ENCODE measurements at places on chromosomes 3 and 15.

GRCh38 chr3:137039570-137039969 lies 81.8 kb downstream of the IL20RB start:
- DNase-seq = no peak

DNA sequence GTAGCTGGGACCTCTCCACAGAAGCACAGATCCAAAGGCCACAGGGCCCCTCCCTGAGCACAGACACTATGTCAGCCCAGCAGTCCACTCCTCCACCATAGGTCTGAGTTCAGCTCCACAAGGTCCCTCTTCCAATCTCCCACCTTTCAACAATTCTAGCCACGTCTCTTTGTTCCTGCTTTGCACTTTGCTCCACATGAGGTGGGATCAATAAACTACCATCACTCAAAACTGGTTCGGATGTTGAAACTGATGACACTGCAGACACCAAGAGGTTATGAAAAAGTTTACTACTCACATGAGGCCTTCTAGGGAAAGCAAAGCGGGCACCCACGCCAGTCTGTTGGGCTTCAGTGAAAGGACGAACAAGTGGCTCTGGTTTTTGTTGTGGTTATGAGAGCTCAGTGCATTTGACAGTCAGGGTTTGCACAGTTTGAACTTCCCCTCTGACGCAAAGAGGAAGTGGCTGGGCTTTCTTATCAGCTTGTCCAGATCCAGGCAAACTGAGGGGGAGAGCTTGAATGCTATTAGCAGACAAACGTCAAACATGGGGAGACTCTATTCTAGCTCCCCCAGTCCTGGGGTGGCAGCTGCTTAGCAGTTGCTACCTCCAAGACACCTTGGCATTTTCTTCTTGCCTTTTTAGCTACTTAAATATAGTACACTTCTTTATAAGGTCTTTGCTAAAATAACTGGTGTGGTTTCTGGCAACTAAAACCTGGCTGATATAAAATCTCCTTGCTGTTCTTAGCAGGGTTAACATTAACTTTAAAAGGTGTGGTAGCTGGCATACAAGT lies 37.8 kb downstream of the ZNF445 start:
- no peak for DNase-seq

DNA sequence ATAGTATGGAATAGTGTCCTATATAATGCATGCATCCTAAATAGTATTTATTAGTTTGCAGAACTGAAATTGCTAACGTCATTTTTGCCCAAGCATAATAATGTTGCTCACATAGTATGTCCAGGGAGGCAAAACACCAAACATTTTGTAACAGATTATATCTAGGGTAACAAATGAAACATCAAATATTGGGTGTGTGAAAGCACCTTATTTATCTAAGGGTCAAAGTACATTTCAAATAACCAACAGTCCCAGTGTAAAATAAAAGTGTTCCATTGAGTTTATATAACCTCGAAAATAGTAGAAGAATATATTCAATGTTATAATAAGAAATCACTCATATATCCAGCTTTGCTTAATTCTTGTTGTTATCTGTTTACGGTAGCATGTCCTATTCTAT lies 363.1 kb downstream of the CADM2 start:
- DNase-seq = no peak

GRCh38 chr3:23872330-23872729 lies 44.5 kb downstream of the NKIRAS1 start:
- DNase-seq = no peak

DNA sequence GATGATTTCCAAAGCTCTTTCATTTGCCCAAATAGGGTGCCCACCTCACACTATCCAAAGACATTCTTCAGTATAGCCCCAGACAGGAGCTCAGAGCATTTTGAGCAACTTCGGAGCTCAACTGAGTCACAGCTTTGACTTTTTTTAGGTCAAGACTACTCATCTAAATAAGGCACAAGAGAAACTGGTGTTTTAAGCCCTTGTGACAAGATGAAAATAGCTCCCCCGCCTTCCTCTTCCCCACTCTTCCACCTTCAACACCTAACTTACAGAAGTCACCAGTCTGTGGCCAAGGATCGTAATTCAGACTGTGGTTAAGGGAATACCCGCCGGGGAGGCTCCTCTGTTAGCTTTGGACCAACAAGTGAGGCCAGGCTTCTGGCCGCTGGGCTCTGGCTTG lies 60.4 kb upstream of the CA12 start:
- no peak for DNase-seq

Measured in HCEC 1CT (cell line).